ENCODE measurements at places on chromosomes 1 and 21.

DNA sequence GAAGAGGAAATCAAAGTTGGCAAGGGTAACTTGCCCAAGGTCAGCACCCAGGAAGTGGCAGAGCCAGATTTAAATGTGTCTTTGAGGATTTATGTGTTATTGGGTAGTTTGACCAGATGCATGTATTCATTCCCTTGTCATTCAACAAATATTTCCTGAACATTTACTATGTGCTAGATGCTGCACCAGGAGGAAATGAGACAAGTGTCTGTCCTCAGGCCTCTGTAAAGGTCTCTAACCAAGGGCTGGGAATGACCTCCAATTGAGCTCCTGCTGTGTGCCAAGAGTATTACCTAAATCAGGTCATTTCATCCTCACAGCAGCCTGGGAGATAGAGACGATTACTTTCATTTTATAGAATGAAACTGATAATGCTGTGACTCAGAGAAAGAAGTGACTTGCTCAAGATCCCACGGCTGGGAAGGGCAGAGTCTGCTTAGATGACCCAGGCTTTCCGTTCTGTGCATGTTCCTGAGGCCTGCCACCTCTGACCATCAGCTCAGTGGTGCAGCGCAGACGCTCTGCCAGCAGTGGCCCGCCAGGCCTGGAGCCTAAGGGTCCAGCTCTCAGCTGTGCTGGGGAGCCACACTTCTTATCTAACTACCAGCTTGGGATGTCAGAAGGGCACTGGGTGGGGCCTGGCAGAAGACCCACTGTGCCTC, 3.5 kb upstream of the TTC22 start:
- peak; percentile 22 for DNase-seq

DNA sequence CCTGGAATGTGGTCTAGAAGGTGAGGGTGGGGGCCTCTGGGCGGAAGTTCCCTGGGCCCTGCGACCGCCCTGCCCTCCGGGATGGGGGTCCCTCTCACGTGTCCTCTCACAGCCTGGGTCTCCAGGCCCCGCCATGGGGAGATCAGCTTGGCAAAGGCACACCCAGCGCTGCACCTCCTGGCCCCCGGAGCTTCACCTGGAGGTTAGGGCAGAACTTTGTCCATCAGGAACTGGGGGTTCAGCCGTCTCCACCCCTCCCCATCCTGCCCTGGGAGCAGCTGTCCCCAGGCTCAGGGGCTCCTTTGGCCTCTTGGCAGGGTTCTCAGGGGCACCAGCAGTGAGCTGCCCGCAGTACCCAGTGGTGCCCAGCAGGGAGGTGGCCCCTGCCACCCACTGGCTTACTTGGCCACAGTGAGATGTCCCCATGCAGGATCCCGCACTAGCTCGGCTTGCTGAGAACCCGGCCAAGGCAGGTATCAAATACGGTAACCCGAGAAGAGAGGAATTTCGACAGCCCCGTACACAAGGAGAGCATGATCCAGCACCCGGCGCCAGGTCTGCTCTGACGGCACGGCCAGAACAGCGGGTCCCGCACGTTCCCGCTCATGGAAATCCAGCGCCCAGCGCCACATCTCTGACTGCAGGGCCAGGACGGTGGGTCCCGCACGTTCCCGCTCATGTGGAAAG, 36.7 kb downstream of the RRP1 start:
- DNase-seq = no peak

DNA sequence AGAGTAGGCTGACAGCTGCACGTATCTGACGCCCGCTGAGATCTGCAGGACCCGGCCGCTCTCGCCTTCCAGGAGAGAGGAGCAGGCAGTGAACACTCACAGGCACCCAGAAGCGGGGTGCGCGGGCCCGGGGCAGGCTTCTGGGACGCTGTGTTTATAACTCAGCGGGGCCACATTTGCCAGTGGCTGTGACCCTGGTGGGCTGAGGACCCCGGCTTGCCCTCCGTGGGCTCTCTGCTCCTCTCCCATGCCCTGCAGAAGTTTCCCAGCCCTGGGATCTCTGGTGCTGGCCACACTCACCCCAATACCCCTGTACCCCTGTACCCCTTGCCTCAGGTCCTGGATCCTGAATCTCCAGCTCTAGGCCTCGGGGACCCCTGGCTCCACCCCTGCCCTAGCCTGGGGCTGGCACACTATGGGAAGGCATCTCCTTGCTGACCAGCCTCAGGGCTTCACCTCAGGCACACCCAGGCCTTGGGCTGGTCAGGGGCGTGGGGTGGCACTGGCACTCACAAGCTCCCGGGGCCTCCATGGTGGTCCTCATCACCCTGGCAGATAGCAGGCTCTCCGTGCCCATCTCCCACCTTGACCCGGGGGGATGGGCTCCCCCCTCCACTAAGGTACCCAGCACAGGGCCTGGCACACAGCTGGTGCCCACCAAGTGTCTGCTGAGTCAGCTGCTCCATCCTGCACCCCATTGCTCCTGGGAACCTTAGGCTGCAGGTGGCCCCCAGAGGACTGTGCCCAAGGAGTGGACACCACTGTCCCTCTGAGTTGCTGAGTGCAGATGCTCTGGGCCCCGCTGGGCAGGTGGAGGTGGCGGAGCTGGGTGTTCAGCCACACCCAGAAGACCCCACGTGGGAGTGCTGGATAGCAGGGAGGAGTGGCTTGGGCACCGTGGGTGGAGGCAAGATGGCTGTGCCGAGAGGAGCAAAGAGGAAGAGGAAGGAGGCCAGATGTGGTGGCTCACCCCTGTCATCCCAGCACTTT, 32.4 kb downstream of the MORN1 start:
- no peak for DNase-seq

DNA sequence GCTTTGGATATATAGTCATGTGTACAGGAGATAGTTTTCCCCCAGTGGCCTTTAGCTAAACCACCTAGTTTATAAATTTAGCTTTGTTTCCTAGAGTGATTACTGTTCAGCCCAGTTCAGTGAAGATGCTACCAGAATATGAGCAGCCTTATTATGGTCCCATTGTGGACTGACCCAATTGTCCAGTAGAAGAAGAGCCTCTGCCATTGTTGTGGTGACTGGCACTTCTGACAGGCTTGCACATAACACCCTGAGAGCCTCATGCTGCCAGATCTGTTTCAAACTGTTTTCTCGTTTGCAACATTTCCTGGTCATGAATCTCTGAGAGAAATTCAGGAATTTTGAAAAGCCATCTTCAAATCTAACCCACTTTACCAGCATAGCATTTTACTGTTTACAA, 20.6 kb downstream of the KPNA6 start:
- no peak for DNase-seq

DNA sequence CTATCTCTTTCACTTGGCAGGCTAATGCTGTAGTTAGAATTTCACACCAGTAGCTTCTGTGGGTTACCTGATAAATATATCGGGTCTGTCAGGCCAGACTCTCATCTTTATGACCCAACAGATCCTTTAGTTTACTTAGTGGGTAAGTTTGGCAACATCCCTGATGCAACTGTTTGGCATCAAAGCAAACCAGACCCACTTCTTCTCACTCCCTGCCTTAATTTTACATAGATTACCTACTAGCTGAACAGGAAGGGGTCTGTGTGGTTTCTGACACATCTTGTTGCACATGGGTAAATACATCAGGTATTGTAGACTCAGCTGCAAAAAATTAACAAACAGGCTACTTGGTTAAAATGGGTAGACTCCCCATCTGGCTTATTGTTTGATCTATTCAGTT, 3.2 kb upstream of the GUK1 start:
- no peak for DNase-seq

- DNase-seq = no peak
These were observed 1.9 kb downstream of the TRMT13 start for GRCh38 chr1:100134872-100135271.
